ENCODE measurements at places on chromosomes 1 and 21. TPM values are rescaled to one million over a fixed set of nuclear protein-coding genes. Genes with fewer than 3 reads are reported as not detected.

GRCh38 chr1:176199707-176200106 lies 7.4 kb downstream of the COP1 start:
- no peaks in the 10 kb centered on the region for H3K36me3 ChIP-seq
- H3K4me1 ChIP-seq: peaks cover 13% of the 10 kb centered on the region
- no peak overlapping the region for H3K4me3 ChIP-seq
- DNase-seq: no peak

DNA sequence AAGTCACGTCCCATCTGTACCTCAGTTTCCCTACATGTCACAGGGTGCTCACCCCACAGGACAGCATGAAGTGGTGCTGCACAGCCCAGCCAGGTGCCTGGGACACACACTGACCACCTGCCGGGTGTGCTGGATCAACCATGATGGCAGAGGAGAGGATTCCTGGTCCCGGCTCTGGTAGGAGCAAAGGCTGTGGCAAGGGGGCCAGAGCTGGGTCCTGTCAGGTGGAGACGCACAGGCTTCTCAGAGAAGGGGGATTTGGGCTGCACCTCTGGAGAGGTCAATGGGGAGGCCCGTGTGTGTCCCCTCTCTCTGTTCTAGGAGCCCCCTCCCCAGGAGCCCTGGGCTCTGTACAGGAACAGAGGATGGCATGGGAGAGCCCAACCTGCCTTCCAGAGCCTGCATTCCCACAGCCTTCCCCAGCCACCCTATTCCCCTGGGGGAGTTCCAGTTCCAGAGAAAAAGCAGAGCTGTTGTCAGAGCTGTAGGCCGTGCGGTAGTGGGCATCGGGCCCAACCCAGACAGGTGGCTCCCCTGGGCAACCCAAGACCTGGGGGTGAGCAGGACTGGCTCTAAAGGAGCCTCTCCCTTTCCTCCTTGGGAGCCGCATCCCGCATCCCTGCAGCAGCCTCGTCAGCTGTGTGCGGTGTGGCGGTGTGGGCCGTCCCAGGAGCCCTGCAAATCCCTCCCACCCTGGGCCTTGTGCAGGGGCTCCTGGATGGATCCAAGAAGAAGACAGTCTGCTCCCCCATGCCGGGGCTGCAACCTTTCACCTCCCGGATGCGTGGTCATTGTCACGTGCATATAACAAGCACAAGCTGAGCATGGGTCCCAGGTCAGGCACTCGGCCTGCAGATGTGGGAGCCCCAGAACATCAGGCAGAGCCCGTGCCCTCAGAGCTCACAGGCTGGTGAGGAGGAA lies 2.9 kb upstream of the TFF3 start:
- H3K4me1 ChIP-seq: no peaks in the 10 kb centered on the region
- H3K27me3 ChIP-seq: no peaks in the 10 kb centered on the region
- no peaks in the 10 kb centered on the region for H3K36me3 ChIP-seq
- no peak overlapping the region for H3K4me3 ChIP-seq

DNA sequence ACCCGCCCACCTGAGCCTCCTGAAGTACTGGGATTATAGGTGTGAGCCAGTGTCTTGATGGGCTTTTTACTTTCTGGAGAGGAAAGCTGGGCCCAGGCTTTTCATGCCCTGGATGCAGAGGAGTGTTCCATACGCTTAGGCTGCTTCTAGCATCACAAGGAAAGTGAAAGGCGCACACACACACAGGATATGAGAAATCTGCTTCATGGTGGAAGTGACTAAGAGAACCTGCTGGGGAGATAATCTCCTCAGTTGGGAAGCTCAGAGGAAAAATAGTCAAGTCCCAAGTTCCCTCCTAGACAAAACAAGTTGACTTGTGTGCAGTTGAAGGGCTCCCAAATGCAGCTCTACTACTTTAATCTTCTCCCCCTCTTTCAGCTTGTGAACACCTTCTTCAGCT lies 2.2 kb downstream of the NUDC start:
- H3K27ac ChIP-seq: no peak overlapping the region
- no peak overlapping the region for H3K4me3 ChIP-seq
- no peaks in the 10 kb centered on the region for H3K27me3 ChIP-seq
- H3K4me1 ChIP-seq: peaks cover 25% of the 10 kb centered on the region

GRCh38 chr1:92691925-92692324 lies 93.0 kb downstream of the EVI5 start:
- H3K4me1 ChIP-seq: no peaks in the 10 kb centered on the region
- peaks cover 51% of the 10 kb centered on the region for H3K36me3 ChIP-seq
- no peak for DNase-seq
- no peaks in the 10 kb centered on the region for H3K27me3 ChIP-seq
- H3K27ac ChIP-seq: no peak overlapping the region

GRCh38 chr1:17149771-17150170 lies 30.5 kb upstream of the PADI2 start:
- no peaks in the 10 kb centered on the region for H3K4me1 ChIP-seq
- H3K4me3 ChIP-seq: no peak overlapping the region
- H3K27ac ChIP-seq: no peak overlapping the region
- no peak for DNase-seq
- no peaks in the 10 kb centered on the region for H3K36me3 ChIP-seq

DNA sequence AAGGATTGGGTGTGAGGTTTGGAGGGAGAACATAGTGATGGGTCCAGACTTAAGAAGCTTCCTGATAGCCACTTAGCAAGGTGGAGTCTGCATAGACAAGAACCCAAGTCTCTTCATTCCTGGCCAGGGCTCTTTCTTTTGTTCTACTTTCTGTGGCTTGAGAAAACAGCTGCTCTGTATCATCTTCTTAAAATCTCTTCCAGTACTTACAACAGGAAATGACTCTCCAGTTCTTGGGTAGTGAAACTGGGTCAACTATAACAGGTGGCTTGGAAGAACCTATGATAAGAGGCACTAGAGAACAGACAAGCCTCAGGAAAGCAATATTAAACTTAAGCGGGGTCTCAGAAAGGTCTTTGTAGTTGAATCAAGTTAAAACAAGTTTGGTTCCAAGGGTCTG lies 148.1 kb upstream of the USP24 start:
- peak overlapping the region; percentile 71 for H3K27ac ChIP-seq
- no peak overlapping the region for H3K4me3 ChIP-seq
- no peaks in the 10 kb centered on the region for H3K36me3 ChIP-seq

- H3K27ac ChIP-seq: peak overlapping the region; percentile 93
- no peaks in the 10 kb centered on the region for H3K36me3 ChIP-seq
Observed at GRCh38 chr1:230869500-230869899, 1.2 kb upstream of the C1orf198 start.

GRCh38 chr1:21573971-21574465 lies 64.8 kb downstream of the ALPL start:
- H3K27ac ChIP-seq: peak overlapping the region; percentile 81
- no peak overlapping the region for H3K4me3 ChIP-seq
- DNase-seq: peak; percentile 88
- no peaks in the 10 kb centered on the region for H3K4me1 ChIP-seq

GRCh38 chr1:233480198-233480597 lies 133.7 kb upstream of the KCNK1 start:
- no peaks in the 10 kb centered on the region for H3K36me3 ChIP-seq
- no peaks in the 10 kb centered on the region for H3K4me1 ChIP-seq
- H3K4me3 ChIP-seq: no peak overlapping the region
- no peak overlapping the region for H3K27ac ChIP-seq

- no peaks in the 10 kb centered on the region for H3K36me3 ChIP-seq
- H3K27me3 ChIP-seq: no peaks in the 10 kb centered on the region
- peak overlapping the region; percentile 56 for H3K4me3 ChIP-seq
- peaks cover 18% of the 10 kb centered on the region for H3K4me1 ChIP-seq
Observed at GRCh38 chr1:1200876-1201810, 5.2 kb downstream of the TNFRSF18 start.

The LCE2C gene
- not detected for total RNA-seq

The KRTAP10-4 gene
- total RNA-seq: not detected

The WDR64 gene
- not detected for total RNA-seq

The GSTM5 gene
- total RNA-seq: 3.6 TPM
